ENCODE measurements at places on chromosomes 2 and 18.

DNA sequence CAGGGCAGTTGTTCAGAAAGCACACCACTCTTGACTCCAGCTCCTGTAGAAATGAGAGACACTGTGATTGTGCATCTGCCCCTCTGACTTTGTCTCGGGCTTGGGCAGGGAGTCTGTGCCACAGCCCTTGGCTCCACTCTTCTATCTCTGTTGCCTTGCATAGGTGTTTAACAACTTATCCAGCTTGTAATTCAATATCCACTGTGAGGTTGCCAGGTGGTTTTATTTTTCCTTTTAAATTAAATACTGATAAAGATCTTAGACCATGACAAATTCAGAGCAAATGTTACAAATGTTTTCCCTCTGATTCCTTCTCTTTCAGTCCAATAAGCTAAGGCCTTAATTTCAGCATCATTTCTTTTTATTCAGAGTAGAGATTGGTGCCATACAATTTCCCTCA is 421.7 kb downstream of the STK39 start:
- DNase-seq: no peak

DNA sequence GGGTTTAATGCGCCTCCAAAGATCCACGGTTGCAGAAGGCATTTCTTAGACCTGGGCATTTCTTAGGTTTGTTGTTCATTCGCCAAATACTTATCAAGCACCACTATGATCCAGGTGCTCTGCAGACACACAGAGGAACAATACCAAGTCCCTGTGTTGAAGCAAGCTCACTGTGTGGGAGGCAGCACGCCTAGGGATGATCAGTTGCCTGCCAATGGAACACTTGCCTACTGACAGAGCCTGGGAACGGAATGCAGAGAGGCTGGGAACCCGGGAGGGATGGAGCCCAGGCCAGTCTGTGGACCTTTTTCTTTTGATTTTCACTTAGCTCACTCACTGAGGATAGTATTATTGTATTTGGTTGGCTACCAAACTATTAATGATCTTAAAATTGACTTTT is 1.9 kb upstream of the GRP start:
- no peak for DNase-seq

- no peak for DNase-seq
Observed at GRCh38 chr2:180985771-180986395, 5.5 kb downstream of the UBE2E3 start.

- DNase-seq: no peak
Observed at GRCh38 chr2:2930841-2931240, 446.8 kb downstream of the EIPR1 start.

- no peak for DNase-seq
Observed at GRCh38 chr2:71806432-71806831, 341.2 kb downstream of the CYP26B1 start.

- peak; percentile 92 for DNase-seq
Observed at GRCh38 chr2:55109219-55109891, 59.1 kb upstream of the RTN4 start.

GRCh38 chr2:98149333-98149697 is 62.3 kb downstream of the VWA3B start:
- peak; percentile 62 for DNase-seq

GRCh38 chr18:36424741-36425142 is 127.2 kb downstream of the FHOD3 start:
- DNase-seq: no peak

DNA sequence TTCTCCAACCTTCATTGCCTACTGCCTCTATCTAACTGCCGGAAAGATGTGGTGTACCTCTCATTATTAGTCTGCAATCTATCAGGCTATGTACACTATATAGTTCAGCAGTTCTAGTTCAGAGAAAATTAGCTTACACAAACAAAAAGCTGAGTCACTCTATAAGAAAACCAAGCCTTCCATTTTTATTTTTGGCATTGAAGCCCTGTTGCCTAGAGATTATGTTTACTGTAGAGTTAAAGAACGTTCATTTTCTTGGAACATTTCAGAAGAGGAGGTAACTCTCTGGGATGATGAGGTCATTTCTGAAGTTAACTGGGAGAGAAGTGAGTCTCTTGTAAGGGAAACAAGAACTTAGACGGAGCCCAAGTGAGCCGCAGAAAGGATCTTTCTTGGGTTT is 133.5 kb downstream of the FAM124B start:
- DNase-seq: peak; percentile 94

DNA sequence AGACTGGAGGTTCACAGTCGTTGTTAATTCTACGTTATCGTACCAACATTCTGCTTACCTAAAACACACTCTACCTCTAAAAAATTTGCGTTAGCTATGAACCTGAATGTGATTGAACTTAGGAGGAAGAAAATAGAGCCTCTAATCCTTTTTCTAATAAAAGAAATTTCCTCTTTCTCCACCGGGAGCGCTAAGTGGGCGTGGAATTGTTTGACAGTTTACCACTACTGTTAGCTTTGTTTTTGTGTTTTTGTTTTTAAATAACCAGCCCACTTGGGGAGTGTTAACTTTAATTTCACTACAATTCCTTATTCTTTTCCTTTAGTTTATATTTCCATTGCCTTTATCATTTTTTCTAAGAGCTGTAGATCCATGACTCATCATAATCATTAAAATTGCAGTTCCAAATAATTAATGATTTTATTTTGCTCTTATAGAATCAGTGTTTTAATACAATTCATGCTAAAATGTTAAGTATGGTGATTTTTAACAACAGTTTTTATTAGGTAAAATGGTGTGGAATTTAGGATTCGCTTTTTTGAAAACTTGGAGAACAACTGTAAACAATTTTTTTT is 55.0 kb upstream of the ITM2C start:
- no peak for DNase-seq

DNA sequence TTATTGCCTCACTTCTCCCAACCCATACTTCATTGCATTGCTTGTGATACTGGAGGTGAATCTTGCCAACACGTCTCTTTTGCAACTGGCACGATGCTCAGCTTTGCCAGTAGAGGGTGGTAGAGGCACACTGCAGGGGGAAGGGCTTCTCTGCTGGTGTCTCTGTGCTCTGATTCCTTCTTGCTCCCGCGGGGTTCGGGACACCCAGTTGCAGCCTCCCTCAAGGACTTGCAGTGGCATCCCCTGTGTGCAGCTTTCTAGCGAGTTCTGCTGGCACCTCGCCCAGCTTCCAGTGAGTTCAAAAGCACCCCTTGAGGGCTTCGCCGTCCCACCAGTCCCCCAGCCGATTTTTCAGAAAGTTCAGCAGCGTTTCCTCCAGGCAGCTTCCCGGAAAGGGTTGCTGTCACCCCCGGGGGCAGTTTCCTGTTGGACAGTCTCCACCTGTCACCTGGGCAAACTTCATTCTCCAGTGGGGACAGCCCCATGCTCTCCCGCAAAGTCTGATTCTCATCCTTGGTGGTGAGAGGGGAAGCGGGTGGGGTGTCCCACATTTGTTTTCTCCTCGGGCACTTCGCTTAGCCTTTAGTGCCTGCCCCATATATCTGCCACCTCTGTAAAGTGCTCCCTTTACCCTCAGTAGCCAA is 35.4 kb upstream of the EN1 start:
- peak; percentile 38 for DNase-seq

- DNase-seq: no peak
Observed at GRCh38 chr2:181682795-181683517, 2.6 kb upstream of the NEUROD1 start.

DNA sequence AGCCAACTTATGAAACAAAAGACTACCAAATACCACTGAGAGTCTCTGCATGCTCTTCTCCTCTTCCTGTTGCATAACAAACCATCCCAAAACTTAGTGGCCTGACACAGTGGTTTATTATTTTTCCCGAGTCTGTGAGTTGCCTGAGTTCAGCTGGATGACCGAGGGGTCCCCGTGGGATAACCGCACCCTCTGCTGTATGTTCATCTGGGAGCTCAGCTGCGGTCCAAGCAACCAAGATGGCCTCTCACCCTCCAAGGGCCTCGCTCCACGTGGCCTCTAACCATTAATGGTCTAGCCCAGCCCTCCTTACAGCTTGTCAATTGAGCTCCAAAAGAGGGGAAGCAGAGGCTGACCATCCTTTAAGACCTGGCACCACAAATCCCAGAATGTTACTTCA is 17.1 kb downstream of the ITM2C start:
- DNase-seq: no peak

DNA sequence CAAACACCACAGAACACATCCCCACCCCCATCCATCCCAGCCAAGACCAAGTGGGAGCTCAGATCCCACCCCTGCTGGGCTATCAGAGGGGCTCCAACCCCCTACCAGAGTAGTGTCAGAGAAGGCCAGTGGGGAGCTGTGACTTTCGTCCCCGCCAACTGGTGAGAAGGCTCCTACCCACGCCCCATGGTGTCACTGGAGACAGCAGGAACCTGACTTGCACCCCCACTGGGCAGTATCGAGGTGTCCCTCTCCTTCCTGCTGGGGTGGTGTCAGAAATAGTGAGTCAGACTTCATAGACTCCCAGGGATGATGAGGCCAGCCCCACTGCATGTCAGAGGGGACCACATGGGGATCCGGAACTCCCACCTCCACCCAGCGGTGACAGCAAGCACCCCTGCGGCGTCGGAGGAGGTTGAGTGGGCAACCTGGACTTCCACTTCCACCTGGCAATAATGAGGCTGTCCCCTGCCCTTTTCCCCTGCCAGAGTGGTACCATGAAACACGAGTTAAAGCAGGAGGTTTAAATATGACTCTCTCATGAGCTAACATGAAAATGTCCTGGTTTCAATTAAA is 106.7 kb downstream of the CTIF start:
- DNase-seq: no peak
